ENCODE measurements at places on chromosomes 16 and 17. TPM values are rescaled to one million over a fixed set of nuclear protein-coding genes. Genes with fewer than 3 reads are reported as not detected.

CAVIN1 gene
- total RNA-seq = 69.6 TPM

OTOP3 gene
- total RNA-seq = not detected

FOXL1 gene
- total RNA-seq = 0.75 TPM

CFAP97D1 gene
- not detected for total RNA-seq

IL4R gene
- total RNA-seq = 8.5 TPM

HS3ST2 gene
- total RNA-seq = not detected

ADCY7 gene
- total RNA-seq = 28.8 TPM

All from H4 (cell line).